ENCODE measurements at places on chromosomes 4 and X. TPM values are rescaled to one million over a fixed set of nuclear protein-coding genes. Genes with fewer than 3 reads are reported as not detected.

GRCh38 chrX:152907084-152907651 is 9.3 kb downstream of the ZNF185 start:
- no peak for DNase-seq

Gene PDZD4
- total RNA-seq: 1.4 TPM

Gene HEPH
- not detected for total RNA-seq

DNA sequence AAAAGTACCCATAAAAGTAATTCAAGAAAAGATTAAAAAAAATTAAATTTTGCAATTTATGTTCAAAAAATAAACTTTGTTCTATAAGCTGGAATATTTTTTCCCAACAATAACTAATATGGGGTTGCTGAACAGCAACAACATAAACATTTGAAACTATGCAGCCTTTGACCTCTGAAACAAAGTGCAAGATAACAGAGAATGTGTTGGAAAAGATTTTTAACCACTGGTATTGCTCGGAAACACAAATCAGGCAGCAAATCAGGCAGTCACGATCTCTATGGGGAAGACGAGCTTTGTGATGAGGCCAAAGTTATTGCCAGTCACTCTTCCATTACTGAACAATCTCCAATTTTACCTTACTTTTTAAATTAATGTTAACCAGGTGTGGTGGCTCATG is 332.1 kb downstream of the PABPC4L start:
- DNase-seq: no peak

Gene EDA2R
- total RNA-seq: 32.2 TPM

GRCh38 chrX:31093639-31093975 is 21.8 kb upstream of the FTHL17 start:
- DNase-seq: no peak

- no peak for DNase-seq
Observed at GRCh38 chrX:137212078-137212632, 178.4 kb upstream of the GPR101 start.

DNA sequence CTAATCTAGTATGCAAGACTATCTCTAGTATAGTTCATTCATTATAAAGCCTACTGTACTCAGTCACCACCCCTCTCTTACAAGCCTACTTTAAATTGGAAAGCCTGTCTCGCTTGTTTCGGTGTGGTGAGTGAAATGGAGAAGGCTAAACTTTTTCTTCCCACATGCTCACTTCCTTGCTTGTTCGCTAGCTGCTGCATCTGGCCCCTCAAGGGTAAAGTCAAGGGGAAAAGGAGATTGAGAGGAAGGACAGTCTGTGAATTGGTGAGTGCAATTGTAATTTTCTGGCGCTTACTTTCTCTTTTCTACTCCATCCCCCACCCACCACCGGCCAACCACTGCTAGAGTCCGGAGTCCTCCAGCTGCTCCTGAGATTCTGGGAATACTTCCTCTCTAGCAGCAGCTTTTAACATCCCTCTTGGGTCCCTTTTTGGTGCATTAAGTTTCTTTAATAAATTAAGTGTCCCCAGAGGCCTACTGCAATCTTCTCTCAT is 12.1 kb upstream of the ARAP2 start:
- DNase-seq: no peak

DNA sequence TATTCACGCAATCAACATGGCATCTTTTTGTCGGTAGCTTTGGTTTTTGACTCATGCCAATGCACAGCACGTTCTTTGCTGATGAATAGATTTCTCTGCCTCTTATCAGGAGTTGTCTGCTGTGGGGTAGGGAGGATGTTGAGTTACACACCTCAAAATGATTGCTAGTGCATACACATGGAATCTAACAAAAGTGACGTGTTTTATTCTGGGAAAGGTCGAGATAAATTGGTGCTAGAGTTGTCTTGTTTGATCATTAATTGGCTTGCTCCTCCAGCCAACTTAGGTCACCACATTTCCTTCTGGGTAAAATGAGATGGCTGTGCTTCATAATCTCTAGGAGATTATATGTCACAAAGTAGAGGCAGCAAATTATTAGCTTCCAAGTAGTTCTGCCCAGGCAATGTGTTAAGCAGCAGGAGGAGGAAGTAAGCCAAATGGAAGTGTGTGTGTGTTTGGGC is 3.9 kb downstream of the RAB9A start:
- no peak for DNase-seq

- DNase-seq: no peak
Observed at GRCh38 chr4:182619660-182620059, 297.5 kb downstream of the DCTD start.

DNA sequence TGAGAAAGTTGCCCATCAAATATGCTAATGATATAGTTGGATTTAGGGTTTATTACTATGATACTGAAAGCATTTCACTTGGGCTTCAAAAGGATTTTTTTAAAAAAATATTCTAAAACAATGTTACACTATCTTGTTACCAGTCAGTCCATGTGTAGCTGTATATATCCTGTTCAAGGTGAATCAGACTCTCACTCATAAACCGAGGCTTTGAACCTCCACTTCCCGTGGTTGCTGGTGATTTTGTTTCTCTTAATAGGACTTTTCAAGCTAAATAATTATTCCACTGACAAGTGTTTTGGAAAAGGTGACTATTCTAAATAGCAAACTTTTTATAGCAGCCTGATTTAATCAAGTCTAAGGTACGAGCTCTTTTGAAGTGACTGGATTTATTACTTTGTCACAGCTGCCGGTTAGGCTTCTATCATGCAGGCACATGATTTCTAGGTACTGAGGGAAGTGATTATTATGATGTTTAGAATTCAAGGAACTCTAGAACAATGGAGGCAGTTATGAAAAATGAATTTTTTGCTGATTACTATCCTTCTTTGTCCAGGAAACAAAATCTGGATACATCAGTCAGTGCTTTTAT is 287.7 kb downstream of the KCTD8 start:
- DNase-seq: no peak

GRCh38 chr4:139628184-139629012 is 37.2 kb upstream of the MGST2 start:
- no peak for DNase-seq

Gene USP26
- total RNA-seq: not detected

DNA sequence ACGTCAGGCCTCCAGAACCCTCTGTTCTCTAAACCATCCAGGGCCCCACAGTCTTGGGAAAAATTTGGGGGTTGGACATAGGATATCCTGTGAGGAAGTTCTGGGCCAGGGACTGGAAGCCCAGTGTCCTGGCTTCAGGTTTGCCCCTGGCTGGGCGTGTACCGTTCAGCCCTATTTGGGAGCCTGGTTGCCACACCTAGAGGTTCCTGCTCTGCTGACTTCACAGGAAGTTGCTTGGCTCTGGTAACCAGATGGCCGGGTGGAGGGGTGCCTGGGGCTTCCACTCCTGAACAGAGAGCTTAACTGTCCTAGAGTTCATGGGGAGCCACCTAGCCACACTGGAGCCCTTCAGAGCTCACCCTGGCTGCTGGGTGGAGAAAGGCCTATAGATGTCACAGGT is 1.1 kb downstream of the TAFAZZIN start:
- DNase-seq: no peak

DNA sequence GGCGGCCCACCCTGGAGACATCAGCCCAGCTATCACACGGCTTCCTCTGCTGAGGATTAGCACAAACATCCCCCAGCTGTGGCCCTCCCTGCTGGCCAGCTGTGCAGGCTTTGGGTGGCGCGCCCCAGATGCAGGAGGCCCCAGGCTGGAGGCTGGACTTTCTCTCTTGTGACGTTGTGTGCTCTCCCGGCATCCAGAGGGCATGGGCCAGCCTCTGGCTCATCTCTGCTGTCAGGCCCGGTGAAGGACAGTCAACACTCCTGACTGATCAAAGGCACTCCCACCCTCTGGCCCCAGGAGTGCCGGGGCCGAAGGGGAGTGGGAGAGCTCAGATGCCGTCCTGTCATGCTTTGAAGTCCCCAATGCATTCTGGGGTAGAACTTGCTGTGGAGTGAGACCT is 29.9 kb upstream of the PJA1 start:
- DNase-seq: no peak

Gene OTUD6A
- not detected for total RNA-seq

All from NCI-H460 (cell line).